ENCODE measurements at places on chromosomes 5 and 9.

GRCh38 chr5:11377896-11378295 is 526.4 kb downstream of the CTNND2 start:
- no peak for DNase-seq

DNA sequence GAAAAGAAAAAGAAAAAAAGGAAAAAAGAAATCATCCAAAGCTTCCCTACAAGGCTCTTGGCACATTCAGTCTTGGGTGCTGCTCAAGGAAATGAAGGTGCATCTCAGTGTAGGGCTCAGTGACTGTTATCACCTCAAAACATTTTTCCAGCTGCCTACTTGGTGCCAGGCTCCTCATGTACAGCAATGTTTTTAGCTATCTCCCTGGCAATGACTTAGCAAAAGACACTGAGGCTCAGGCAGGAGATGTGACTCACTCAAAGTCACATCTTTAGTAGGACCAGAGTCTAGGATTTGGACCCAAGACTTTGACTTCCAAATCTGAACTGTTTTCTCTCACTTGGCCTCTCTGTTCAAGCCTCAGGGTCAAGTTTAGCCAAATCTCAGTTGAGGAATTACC is 264.2 kb downstream of the CRB2 start:
- DNase-seq = no peak

GRCh38 chr9:19492775-19493173 is 84.0 kb downstream of the ACER2 start:
- no peak for DNase-seq

GRCh38 chr9:106945727-106946660 is 83.0 kb downstream of the ZNF462 start:
- no peak for DNase-seq

GRCh38 chr5:148939676-148940075 is 113.3 kb downstream of the ADRB2 start:
- no peak for DNase-seq

- DNase-seq = no peak
Measured at GRCh38 chr5:138282920-138283742, 8.7 kb upstream of the GFRA3 start.

- DNase-seq = no peak
Measured at GRCh38 chr5:86979811-86980411, 287.8 kb upstream of the RASA1 start.

GRCh38 chr5:82106756-82107155 is 134.9 kb downstream of the ATG10 start:
- no peak for DNase-seq

- DNase-seq = no peak
Measured at GRCh38 chr9:36337865-36338264, 62.2 kb downstream of the RNF38 start.

GRCh38 chr5:1805736-1806135 is 4.5 kb downstream of the NDUFS6 start:
- no peak for DNase-seq

DNA sequence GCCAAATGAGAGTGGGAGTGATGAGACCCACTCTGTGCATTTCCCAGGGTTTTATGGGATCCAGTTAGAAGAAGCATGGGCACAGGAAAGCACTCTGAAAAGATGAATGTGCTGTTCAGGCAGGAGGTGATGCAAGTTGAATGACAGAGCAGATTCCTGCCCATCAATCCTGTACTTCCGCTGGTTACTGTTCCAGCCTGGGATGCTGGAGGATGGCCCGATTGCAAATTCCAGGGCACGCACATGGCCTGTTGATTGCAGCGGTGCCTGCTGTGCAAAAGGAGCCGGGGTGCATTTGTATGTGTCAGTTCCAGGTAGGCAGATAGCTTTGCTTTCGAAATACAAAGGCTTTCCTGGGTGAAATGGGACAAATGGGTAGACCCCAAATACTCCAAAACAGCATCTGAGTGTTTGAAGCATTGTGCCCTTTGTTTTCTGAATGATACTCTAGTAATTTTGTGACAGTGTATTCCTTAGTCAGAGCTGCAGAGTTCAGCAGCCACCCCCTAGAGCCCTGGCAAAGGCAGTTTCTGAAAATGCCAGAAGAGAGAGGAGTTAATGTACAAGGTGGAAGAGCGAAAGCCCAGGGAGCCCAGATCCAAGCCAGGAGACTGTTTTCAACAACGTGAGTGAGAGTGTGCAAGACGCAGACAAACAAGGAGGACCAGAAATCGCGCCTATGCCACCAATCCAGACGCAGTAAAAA is 454.2 kb upstream of the CLINT1 start:
- DNase-seq = no peak

DNA sequence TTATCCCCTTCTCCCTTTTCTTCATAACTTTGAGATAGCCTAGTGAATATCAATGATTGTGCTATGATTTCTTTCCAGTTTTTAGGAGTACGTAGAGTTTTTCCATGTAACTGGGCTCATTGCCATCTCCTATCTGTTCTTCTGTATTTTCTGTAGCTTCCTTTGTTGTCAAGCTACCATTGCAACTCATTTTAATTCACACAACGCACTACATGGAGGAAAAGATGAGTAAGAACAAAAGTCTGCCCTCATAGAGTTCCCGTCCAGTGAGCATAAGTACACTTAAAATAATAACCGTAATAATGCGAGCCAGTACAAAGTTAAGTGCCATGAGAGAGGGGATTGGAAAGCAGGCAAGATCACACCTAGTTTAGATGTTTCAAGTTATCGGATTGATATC is 177.7 kb downstream of the PAM start:
- DNase-seq = no peak

DNA sequence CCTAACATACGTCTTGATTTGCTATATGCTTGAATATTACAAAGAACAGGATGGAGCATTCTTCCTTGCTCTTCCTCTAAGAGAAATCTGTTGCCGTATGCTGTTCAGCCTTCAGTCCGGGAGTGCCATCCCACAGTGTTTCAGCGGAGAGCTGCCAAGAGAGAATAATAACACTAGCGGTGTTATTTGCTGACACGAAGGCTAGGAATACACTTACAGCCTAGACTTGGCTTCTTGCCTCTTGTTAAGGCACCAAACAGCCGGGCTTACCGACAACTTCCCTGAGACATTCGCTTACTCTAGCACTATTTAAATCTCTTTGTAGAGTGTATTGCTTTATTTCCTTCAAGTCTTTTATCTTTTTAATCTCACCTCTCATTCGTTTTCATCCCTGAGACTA is 31.4 kb downstream of the KCTD16 start:
- no peak for DNase-seq

DNA sequence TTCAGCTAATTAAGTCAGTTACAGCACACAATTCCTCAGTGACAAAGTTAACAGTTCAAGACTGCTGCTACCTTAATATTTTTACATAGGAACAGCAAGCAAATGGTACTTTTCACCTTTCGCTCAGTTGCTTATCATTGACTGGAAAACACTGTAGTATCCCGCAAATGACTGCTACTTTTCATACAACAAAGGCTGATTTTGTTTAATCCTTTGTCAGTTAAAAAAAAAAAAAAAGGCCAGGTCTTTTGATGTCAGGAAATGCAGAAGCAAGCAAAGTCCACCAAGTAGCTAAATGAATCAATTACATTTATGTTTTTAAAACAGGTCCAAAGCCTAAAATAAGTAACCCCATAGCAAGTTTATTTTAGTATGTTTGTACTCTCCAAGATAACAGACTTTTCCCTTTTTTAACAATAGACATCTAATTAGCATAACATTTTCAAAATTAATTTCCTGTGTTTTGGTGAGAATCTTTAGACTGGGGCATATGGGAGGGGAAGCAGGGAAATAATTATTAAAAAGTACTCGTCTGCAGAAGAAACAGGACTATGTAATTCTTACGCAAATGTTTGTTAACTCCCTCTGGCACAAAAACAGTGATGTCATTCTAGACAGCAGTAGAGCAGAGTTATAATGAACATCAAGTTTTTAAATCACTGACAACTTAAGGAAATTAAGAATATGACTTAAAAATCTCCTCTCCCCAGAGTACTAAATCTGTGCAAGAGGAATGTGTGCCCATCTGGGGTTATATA is 9.6 kb downstream of the PFDN1 start:
- DNase-seq = no peak

DNA sequence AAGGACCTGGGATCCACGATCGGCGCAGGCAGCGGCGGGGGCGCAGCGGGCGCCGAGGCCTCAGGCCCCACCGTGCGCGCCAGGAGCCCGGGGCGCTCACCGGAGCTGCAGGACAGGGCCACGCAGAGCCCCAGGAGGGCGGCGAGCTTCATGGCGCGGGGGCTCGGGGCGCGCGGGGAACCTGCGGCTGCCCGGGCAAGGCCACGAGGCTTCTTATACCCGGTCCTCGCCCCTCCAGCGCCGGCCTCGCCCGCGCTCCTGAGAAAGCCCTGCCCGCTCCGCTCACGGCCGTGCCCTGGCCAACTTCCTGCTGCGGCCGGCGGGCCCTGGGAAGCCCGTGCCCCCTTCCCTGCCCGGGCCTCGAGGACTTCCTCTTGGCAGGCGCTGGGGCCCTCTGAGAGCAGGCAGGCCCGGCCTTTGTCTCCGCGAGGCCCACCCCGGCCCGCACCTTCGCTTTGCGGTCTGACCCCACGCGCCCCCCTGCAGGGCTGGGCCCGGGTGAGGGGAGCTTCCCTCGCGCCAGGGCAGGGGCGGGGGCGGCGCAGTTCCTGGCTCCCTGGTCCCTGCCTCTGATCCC is at the start of gene SCGB3A1:
Gene SCGB3A1 (minus strand): TSS at position 189 of the 577 bp plus-strand sequence. CDS start 37 bp downstream, at position 152.
- no peak for DNase-seq

DNA sequence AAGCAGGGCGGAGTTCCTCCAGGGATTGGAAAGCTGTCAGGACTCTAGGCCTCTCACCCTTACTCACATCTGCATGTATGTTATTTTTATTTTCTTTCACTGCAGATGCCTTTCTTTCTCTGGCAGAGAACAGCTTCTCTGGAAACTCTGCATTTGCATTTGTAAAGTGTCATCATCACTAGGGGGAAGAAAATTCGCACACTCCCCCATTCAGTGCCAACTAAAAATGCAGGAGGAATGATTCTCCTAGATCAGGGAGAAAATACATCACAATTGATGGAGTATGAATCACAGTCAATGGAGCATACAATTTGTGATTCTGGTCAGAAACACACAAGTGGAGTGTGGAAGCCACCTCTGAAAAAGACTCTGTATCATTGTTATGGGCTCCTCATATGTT is 351.4 kb upstream of the FTMT start:
- DNase-seq = no peak

DNA sequence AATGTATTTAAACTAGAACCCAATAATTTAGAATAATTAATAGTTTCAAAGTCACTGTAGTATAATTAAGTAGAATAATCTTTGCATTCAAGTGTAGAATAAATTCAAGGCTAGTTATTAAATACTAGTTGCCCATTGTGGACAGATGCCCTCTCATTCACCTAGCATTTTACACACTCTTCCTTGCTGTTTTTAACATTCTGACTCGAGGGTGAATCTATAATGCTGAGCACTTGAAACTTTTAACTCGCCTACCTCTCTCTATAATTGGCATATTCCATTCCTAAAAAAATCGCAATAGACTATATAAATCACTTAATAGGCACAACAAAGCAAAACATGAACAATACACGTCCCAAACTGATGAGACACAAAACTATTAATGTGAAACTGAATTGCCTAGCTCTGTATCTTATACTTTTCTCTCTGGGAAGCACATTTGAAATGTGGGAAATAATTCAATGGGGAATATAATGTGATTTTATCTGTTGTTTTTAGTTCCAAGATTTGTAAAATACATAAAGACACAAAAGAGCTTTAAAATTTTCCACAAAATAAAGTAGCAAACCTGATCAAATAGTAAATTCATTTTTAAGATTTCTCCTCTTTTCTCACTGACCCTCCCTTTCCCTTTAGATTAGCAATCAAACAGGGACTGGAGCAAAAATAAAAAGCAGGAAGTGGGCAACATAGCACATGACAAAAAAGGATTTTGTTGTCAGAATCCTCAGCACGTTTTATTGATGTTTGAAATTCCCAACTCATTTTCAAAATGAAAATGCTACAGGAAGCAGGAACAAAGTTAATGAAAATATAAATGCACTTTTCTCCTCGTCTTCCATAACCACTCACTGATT is 295.6 kb downstream of the PDE4D start:
- DNase-seq = no peak

- DNase-seq = no peak
Measured at GRCh38 chr5:36561601-36562000, 44.8 kb upstream of the SLC1A3 start.

DNA sequence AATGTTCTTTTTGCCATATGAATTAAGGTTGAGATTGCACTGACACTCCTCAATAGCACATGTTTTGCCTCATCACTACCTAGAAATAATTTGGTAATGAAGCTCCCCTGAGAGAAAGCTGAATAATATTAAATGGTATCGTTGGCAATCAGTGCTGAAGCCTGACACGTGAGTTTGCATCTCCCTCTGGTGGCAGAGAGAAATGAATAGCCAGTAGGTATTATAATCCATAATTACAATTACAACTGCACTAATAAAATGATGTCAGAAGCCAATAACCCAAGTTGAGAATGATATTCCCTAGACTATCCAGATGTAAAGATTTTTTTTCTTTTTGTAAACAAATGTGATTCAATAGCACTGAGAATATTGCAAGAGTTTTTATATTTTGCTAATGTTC is 700.3 kb downstream of the PTPRD start:
- DNase-seq = peak; percentile 2

GRCh38 chr5:35679357-35679756 is 61.7 kb downstream of the SPEF2 start:
- peak; percentile 10 for DNase-seq

- no peak for DNase-seq
Measured at GRCh38 chr9:3007326-3007725, 163.4 kb upstream of the PUM3 start.

GRCh38 chr5:133403741-133404364 is 208.5 kb downstream of the FSTL4 start:
- DNase-seq = no peak
